T-helper 1 cell treated with Interleukin-12 subunit alpha and Interleukin-12 subunit beta and Interleukin-4 antibody, amounts not matched to agents 30 ng/mL and 1 ng/mL, for 36 hours (primary cell): ENCODE measurements at places on chromosomes 11 and 22. TPM values are rescaled to one million over a fixed set of nuclear protein-coding genes. Genes with fewer than 3 reads are reported as not detected.

PGR gene
- total RNA-seq = not detected in 2 replicates

UPK3A gene
- total RNA-seq = not detected in 2 replicates

GATD1 gene
- total RNA-seq = 51.3 and 59.0 TPM in 2 replicates

TCN1 gene
- not detected in 2 replicates for total RNA-seq

PRDM11 gene
- total RNA-seq = 1.8 and 2.2 TPM in 2 replicates

PKNOX2 gene
- total RNA-seq = not detected in 2 replicates

TSSK2 gene
- total RNA-seq = not detected in 2 replicates

MAJIN gene
- total RNA-seq = not detected in 2 replicates

JOSD1 gene
- 74.6 and 77.6 TPM in 2 replicates for total RNA-seq

RBM4 gene
- total RNA-seq = 124 and 138 TPM in 2 replicates

SLC22A8 gene
- not detected in 2 replicates for total RNA-seq

OR2D2 gene
- 0.20 TPM in 2 replicates for total RNA-seq

SERHL2 gene
- total RNA-seq = 0.66 and 1.6 TPM in 2 replicates

C11orf86 gene
- not detected in 2 replicates for total RNA-seq

CDC42EP1 gene
- total RNA-seq = 1.9 and 2.3 TPM in 2 replicates

HIC2 gene
- total RNA-seq = 4.5 and 5.0 TPM in 2 replicates

CELSR1 gene
- total RNA-seq = 0.41 and 0.47 TPM in 2 replicates

KCTD14 gene
- total RNA-seq = 0.49 and 0.80 TPM in 2 replicates

TMEM132A gene
- 0.59 and 1.0 TPM in 2 replicates for total RNA-seq

CDK2AP2 gene
- 189 and 191 TPM in 2 replicates for total RNA-seq

MFNG gene
- total RNA-seq = 207 and 211 TPM in 2 replicates

OR8D1 gene
- total RNA-seq = not detected in 2 replicates

IGF2 gene
- 0.17 and 0.32 TPM in 2 replicates for total RNA-seq

OR8G1 gene
- not detected in 2 replicates for total RNA-seq
